ENCODE measurements at places on chromosomes 6 and 20.

DNA sequence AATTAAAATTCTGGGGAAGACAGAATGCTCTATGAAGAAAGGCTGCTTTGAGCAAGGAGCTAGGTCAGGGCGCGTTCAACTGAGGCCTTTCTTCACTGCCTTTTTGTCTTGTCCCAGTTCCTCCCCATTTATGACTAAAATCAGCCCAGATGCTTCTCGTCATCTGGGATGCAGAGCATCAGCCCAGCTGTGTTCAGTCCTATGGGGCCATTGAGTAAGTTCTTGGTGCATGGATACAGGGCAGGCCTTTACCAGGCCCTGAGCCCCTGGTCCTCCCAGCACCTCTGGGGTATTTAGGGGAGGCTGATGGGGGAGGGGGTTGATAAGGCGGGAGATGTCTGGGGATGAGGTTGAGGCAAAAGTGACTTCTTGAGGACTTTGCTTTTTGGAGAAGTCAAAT is 55.7 kb downstream of the PTPN1 start:
- DNase-seq = no peak
- no peaks in the 10 kb centered on the region for H3K27me3 ChIP-seq
- H3K4me3 ChIP-seq = no peak overlapping the region
- H3K27ac ChIP-seq = no peak overlapping the region
- peaks cover 28% of the 10 kb centered on the region for H3K4me1 ChIP-seq

- DNase-seq = peak; percentile 45
- no peaks in the 10 kb centered on the region for H3K36me3 ChIP-seq
- no peak overlapping the region for H3K27ac ChIP-seq
- no peaks in the 10 kb centered on the region for H3K27me3 ChIP-seq
- H3K4me1 ChIP-seq = peaks cover 1% of the 10 kb centered on the region
- no peak overlapping the region for H3K4me3 ChIP-seq
These were observed 261.2 kb upstream of the MARCKS start for GRCh38 chr6:113595911-113596376.

DNA sequence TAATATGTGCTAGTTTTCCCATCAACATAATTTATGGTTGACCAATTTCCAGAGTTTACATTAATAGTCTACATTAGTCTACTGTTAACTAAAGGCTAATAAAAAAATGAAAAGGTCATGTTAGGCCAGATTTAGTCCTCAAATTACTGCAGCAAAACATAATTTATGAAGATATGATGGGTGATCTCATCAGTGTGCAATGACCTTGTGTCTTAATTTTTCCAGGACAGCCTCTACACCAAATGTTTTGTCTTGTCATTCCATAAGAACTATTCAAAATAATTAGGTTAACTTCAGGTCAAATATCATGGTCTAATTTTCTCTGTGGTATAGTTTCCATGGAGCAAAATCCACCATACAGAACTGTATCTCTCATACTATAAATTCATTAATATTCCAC is 234.2 kb downstream of the COL12A1 start:
- H3K27ac ChIP-seq = no peak overlapping the region
- no peak overlapping the region for H3K4me3 ChIP-seq
- no peaks in the 10 kb centered on the region for H3K4me1 ChIP-seq

DNA sequence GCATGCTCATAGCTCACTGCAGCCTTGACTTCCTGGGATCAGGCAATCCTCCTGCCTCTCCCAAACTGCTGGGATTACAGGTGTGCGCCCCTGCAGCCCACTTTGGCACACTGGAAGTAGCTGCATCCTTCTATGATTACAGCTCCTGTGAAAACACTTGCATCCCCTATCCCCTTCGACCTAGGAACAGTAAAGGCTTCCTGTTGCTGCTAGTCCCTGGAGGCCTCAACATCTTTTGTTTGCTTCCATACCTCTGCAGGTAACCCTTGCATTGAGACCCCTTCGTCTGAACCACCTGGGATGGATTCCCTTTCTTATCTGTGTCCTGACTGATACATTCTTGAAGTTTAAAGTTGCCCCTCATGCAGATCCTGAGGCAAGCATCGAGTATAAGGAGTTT is 152.4 kb downstream of the PAK5 start:
- no peak overlapping the region for H3K4me3 ChIP-seq
- H3K27me3 ChIP-seq = no peaks in the 10 kb centered on the region
- no peak for DNase-seq
- no peak overlapping the region for H3K27ac ChIP-seq

DNA sequence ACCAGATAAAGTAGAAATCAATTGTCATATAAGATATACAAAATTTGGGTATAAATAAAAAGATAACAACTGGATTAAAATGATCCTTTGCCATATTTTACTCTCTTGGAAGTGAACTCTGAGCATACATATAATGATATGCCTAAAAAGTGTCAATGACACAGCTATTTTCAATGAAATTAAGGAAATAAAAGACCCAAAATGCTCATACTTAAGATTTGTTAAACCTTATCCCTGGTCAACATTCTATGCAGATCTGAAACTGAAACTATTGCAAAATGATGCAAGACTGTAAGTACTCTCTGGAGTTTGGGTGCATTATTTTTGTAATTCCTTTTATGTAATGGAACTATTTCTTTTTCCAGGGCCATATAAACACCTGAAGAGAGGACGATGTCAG is 119.0 kb upstream of the SGK1 start:
- no peak overlapping the region for H3K27ac ChIP-seq
- H3K36me3 ChIP-seq = no peaks in the 10 kb centered on the region

DNA sequence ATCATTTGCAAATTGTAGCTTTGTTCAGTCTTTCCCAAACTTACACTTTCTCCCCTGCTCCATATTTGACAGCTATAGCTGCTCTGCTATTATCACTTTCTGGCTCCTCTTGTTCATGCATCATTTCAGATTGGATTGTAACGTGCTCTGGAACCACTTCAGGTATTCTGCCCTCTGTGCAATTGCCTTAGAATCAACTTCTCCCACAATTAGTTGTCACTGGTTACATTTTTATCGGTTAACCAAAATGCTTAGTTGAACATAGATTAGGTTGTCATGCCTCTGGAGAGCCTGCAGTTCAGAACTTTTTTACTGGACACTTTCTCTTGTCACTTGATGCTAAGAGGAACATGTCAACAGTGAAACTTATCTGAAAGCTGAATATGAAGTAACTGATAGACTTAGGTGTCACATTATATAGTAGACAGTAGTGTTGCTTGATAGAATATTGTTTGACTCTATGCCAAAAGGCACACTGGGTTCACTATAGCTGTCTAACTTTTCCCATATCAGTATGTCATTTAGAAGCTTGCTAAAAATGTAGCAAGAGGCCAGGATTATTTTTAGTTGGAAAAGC is 127.7 kb upstream of the PTPRK start:
- no peak for DNase-seq
- H3K36me3 ChIP-seq = no peaks in the 10 kb centered on the region
- H3K4me1 ChIP-seq = no peaks in the 10 kb centered on the region
- no peaks in the 10 kb centered on the region for H3K27me3 ChIP-seq
- H3K27ac ChIP-seq = no peak overlapping the region

DNA sequence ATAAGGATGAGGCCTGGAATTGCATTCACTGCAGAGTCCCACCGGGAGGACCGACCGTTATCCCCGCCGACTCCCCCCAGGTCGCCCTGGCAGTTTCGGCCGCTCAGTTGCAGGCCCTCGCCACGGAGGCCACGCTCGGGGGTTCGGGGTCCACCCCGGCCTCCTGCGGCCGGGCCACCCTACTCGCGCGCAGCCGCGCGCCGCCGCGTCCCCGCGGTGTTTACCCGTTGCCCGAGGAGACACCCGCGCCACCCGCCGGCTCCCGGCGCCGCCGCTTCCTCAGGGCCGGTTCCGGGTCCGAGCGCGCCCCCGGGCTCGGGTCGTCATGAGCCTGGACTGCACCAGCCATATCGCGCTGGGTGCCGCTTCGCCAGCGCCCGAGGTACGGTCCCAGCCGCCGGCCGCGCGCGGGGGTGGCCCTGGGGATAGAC is at the start of gene CCDC170:
TSS of gene CCDC170 (plus strand) at position 214 of the 431 bp plus-strand sequence. CDS start at position 326, 112 bp downstream.
- H3K27me3 ChIP-seq = no peaks in the 10 kb centered on the region
- no peaks in the 10 kb centered on the region for H3K36me3 ChIP-seq
- H3K27ac ChIP-seq = no peak within 1 kb of the TSS

GRCh38 chr6:135801755-135802465 is 49.6 kb upstream of the PDE7B start:
- no peaks in the 10 kb centered on the region for H3K27me3 ChIP-seq
- H3K4me3 ChIP-seq = no peak overlapping the region
- H3K4me1 ChIP-seq = no peaks in the 10 kb centered on the region
- no peak overlapping the region for H3K27ac ChIP-seq
- no peaks in the 10 kb centered on the region for H3K36me3 ChIP-seq

- peaks cover 2% of the 10 kb centered on the region for H3K4me1 ChIP-seq
- no peak overlapping the region for H3K27ac ChIP-seq
- no peak for DNase-seq
- no peaks in the 10 kb centered on the region for H3K27me3 ChIP-seq
- peaks cover 37% of the 10 kb centered on the region for H3K36me3 ChIP-seq
- no peak overlapping the region for H3K4me3 ChIP-seq
These were observed 4.9 kb downstream of the TOMM34 start for GRCh38 chr20:44955270-44955669.

GRCh38 chr20:50129662-50130355 is 16.9 kb upstream of the UBE2V1 start:
- H3K27me3 ChIP-seq = no peaks in the 10 kb centered on the region
- H3K4me3 ChIP-seq = no peak overlapping the region
- peaks cover 75% of the 10 kb centered on the region for H3K36me3 ChIP-seq
- H3K27ac ChIP-seq = no peak overlapping the region
- DNase-seq = no peak
- peaks cover 18% of the 10 kb centered on the region for H3K4me1 ChIP-seq

DNA sequence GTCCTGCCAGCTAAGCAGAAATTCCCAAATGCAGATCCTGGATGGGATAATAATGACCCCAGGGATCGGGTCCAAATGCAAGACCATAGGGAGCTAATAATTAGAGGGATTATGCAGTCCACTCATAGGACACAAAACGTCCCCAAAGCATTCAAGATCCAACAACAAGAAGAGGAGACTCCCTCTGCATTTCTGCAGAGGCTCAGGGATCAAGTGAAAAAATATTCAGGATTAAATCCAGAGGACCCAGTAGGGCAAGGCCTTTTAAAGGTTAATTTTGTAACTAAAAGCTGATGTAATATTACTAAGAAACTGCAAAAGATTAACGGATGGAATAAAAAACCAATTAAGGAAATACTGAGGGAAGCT is 22.2 kb downstream of the HLA-A start:
- no peaks in the 10 kb centered on the region for H3K36me3 ChIP-seq
- H3K27ac ChIP-seq = peak overlapping the region; percentile 100
- peaks cover 7% of the 10 kb centered on the region for H3K4me1 ChIP-seq
- DNase-seq = no peak
- no peaks in the 10 kb centered on the region for H3K27me3 ChIP-seq
- peak overlapping the region; percentile 75 for H3K4me3 ChIP-seq

DNA sequence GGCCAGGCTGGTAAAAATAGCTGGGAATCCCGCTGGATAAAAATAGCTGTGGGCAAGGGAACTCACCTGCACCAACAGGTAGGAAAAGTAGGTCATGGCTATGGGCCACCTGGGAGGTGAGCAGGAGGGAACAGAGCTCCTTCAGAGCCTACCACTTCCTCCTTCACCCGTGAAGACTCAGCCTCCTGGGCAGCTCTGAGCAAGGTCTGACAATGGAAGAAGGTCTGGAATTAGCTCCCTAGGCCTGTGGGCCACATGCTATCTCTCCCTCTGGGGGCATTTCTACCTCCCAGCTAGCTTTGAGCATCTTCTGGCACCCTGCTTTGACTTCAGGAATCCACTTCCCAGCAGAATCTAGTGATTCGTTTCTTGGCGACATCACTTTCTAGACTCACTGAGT is 153.9 kb downstream of the MRPL14 start:
- no peaks in the 10 kb centered on the region for H3K36me3 ChIP-seq
- no peak for DNase-seq
- peaks cover 5% of the 10 kb centered on the region for H3K4me1 ChIP-seq
- H3K27ac ChIP-seq = no peak overlapping the region
- no peak overlapping the region for H3K4me3 ChIP-seq

DNA sequence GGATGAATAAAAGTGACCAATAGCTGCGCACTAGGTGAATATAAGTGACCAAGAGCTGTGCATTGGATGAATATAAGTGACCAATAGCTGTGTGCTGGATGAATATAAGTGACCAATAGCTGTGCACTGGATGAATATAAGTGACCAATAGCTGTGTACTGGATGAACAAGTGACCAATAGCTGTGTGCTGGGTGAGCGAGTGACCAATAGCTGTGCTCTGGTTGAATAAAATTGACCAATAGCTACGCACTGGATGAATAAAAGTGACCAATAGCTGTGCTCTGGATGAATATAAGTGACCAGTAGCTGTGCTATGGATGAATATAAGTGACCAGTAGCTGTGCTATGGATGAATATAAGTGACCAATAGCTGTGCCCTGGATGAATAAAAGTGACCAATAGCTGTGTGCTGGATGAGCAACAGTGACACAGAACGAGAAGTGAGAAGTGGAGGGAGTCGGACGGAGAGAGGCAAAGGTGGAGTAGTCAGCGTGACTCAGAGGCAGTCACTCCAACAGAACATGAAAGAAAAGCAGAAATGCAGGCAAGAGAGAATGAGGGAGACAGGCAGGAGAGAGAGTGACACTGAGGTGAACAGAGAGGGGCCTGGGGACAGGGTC is 38.5 kb downstream of the RBM38 start:
- no peak for DNase-seq
- no peak overlapping the region for H3K27ac ChIP-seq
- H3K36me3 ChIP-seq = no peaks in the 10 kb centered on the region
- H3K4me1 ChIP-seq = peaks cover 21% of the 10 kb centered on the region
- peaks cover 18% of the 10 kb centered on the region for H3K27me3 ChIP-seq

- no peak for DNase-seq
- H3K36me3 ChIP-seq = no peaks in the 10 kb centered on the region
These were observed 889.5 kb downstream of the EYS start for GRCh38 chr6:64817525-64817924.

- H3K27ac ChIP-seq = peak overlapping the region; percentile 38
- DNase-seq = peak; percentile 82
- peaks cover 8% of the 10 kb centered on the region for H3K4me1 ChIP-seq
- no peak overlapping the region for H3K4me3 ChIP-seq
- no peaks in the 10 kb centered on the region for H3K36me3 ChIP-seq
- H3K27me3 ChIP-seq = no peaks in the 10 kb centered on the region
These were observed 27.8 kb upstream of the LGSN start for GRCh38 chr6:63347599-63347998.

GRCh38 chr6:26532699-26533531 is 5.3 kb upstream of the HMGN4 start:
- H3K36me3 ChIP-seq = no peaks in the 10 kb centered on the region
- peak; percentile 94 for DNase-seq

DNA sequence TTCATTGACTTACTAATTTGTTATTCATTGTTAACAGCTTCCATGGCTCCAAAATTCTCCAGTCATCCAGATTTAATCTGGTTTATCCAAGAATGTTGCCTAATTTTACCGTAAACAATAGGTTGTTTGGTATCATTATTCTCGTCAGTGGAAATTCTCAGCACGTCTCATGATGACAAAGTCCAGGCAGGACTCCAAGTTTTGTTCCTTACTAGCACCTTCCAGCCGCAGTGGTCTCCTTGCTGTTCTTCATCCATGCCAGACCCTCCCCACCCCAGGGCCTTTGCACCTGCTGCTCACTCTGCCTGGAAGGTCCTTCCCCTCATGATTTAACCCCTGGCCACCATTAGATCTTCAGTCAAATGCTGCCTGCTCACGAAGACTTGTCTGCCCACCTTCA is 48.1 kb upstream of the NAA20 start:
- H3K4me1 ChIP-seq = peaks cover 13% of the 10 kb centered on the region
- H3K4me3 ChIP-seq = no peak overlapping the region
- no peak for DNase-seq
- H3K27ac ChIP-seq = no peak overlapping the region
- H3K27me3 ChIP-seq = no peaks in the 10 kb centered on the region

- no peak overlapping the region for H3K4me3 ChIP-seq
- H3K27ac ChIP-seq = no peak overlapping the region
- H3K36me3 ChIP-seq = no peaks in the 10 kb centered on the region
- H3K4me1 ChIP-seq = no peaks in the 10 kb centered on the region
- H3K27me3 ChIP-seq = no peaks in the 10 kb centered on the region
- DNase-seq = no peak
These were observed 44.8 kb upstream of the RNGTT start for GRCh38 chr6:89008001-89008814.
